ENCODE measurements at places on chromosomes 4 and X. TPM values are rescaled to one million over a fixed set of nuclear protein-coding genes. Genes with fewer than 3 reads are reported as not detected.

MSMO1 gene
- 33.4 TPM for polyA plus RNA-seq

CABS1 gene
- polyA plus RNA-seq, result not detected

- DNase-seq, result no peak
Observed at GRCh38 chrX:22795671-22796070, 204.1 kb upstream of the DDX53 start.

DNA sequence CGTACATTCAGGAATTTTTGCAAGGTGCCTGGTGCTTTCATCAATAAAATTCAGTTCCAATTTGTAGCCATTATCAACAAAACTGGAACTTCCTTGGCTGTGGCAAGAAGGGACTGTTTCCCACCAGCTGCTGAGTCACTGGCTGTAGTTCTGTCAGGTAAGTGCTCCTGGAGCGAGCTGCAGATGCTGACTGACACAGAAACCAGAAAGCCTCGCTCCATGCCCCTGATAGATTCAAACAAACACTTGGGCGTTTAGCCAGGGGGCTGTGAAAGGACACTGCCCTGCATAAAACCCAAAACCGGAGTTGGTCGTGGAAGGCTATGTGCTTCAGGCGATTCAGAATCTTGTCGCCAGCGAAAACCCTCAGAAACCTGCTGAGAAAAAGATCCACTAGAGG lies 188.4 kb upstream of the FAM9B start:
- DNase-seq, result no peak

DNA sequence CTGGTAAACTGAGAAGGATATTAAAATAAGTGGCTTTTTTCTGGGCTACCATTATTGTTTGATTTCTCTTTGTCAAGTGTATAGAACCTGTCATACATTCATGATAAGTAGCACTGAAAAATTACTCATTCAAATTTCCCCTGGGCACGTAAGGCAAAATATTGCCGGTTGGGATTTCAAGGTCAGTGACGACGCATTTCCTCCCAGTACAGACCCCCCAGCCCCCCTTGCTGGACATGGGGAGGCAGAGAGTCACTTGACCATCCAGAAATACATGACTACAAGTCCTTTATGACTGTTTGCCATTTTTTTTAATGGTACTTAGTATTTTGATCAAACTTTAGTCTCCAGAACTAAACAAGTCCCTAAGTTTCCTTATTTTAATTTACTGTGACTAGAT lies 6.8 kb upstream of the MND1 start:
- no peak for DNase-seq

DNA sequence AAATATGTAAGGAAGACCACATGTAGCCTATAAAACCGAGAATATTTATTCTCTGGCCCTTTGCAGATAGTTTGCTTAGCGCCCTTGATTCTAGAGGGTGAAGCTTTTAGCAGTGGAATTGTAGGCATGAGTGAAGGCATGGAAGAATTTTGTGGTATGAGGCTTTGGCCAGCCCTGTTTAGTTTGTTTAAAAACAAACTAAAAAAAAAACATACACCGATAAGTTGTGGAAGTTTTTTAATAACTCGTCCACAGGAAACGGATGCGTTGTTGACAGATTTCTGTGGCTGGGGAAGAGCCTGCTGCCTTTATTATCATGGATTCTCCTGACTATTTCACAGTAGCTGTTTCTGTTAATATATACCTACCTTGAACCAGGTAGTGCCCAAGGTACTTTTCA lies 194.7 kb upstream of the LNX1 start:
- DNase-seq, result no peak

DNA sequence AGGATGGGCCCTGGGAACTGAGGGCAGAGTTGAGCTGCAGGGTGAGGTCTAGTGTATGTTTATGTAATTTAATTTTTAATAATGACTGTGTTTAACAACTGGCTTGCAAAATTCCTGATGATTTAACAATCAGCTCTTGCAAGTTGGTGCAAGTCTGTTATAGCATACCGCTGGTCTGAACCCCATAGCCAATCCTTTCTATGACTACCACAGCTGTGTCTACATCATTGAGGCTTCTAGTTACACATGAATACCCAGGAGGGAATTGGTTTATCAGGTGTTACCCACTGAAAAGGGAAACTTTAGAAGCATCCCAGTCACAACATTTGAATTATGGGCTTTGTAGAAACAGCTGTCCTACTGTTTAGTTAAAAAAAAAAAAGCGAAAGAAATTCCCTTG lies 38.3 kb downstream of the SUPT20HL1 start:
- DNase-seq, result no peak

Measured in right lung (tissue), 10 donors.